Activated effector memory CD4-positive, alpha-beta T cell treated with Interleukin-2 at 50 U/mL for 16 hours (primary cell): ENCODE measurements at places on chromosomes 3 and 15.

GRCh38 chr3:173467501-173467900 lies 70.0 kb downstream of the NLGN1 start:
- no peak for DNase-seq

DNA sequence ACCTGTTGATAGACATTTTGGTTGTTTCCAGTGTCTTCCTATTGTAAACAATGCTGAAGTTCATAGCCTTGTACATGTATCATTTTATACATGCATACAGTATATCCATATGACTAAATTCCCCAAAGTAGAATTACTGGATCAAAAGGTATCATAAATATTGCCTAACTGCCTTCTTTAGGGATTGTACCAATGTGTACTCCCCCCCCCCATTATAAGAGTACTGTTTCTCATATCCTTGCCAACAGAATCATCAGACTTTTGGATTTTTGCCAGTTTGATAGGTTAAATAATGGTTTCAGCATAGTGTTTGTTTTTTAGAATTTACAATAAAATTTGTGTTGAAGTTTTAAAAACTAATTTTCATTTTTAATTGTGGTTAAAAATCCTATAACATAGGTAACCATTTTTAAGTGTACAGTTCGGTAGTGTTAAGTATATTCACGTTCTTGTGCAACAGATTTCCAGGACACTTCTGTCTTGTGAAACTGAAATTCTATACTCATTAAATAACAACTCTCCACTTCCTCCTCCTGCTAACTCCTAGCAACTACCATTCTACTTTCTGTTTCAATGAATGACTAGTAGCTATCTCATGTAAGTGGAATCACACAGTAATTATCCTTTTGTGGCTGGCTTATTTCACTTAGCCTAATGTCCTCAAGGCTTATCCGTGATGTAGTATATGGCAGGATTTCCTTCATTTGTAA lies 30.8 kb upstream of the MAP3K13 start:
- no peak for DNase-seq

- DNase-seq, result no peak
Measured at GRCh38 chr3:67291287-67292252, 293.5 kb downstream of the KBTBD8 start.

- no peak for DNase-seq
Measured at GRCh38 chr15:72184165-72184811, 13.3 kb downstream of the GRAMD2A start.

DNA sequence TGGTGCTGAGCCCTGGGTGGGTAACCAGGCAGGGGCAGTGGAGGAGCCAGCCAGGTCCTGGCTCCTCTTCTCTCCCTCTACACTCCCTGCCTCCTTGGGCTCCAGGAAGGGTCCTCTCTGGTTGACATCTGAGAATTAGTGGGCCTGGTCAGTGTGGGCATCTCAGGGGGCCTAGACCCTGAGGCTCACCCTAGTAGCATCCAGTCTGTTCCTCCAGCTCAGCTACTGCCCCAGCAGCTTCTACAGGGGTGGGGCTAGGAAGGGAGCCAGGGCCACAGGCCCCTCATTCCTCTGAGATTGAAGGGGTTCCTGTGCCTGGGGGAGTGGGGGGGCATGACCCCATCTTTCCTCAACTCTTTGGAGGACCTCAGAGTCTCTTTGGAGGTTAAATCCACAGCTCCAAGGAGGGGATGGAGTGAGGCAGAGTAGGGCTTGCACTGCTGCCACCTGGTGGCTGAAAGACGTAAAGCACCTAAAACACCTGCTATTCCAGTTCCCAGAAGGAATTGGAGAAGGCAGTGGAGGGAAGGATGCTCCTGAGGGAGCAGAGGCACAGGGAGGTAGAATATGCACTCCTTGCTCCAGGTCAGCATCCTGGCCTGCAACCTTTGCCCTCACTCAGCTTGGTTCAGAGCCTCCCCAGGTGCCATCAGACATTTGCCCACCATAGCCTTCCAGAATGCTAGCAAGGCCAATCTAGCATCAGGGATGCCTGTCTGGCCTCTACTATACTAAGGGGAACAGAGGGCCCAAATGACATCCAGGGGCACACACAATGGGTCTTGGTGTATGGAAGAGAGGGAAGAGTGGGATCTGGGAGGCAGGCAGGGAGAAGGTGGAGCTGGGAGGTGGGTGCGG lies 25.1 kb downstream of the C3orf18 start:
- peak; percentile 34 for DNase-seq
